Tibial artery (tissue), 4 donors: ENCODE measurements at places on chromosomes 4 and X.

DNA sequence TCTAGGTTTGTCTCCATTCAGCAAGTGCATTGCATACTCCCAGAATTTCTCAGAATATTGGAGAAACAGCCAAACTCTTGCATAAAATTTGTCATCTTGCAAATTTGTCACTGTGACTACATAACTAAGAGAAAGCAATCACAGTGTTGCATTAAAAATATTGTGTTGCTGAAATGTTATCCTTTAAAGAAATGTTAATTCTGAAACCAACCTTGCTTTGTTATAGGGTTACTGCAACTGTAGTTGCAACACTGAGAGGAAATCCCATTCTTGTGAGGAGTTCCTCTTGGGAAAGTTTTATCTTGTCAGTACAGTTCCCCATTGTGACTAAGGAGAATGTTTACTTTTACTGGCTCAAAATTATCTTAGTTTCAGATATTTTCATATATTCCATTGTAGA is 20.9 kb downstream of the CYBB start:
- H3K36me3 ChIP-seq = no peaks in the 10 kb centered on the region
- no peak overlapping the region for H3K4me3 ChIP-seq
- H3K4me1 ChIP-seq = no peaks in the 10 kb centered on the region
- H3K27me3 ChIP-seq = no peaks in the 10 kb centered on the region
- no peak for DNase-seq

- DNase-seq = no peak
- no peaks in the 10 kb centered on the region for H3K4me1 ChIP-seq
- H3K36me3 ChIP-seq = no peaks in the 10 kb centered on the region
- no peak overlapping the region for H3K4me3 ChIP-seq
These were observed 442.0 kb upstream of the ADGRL3 start for GRCh38 chr4:60757986-60758680.

- H3K27ac ChIP-seq = no peak overlapping the region
- H3K4me1 ChIP-seq = no peaks in the 10 kb centered on the region
- DNase-seq = no peak
- H3K36me3 ChIP-seq = no peaks in the 10 kb centered on the region
- H3K27me3 ChIP-seq = no peaks in the 10 kb centered on the region
These were observed 40.9 kb downstream of the KDM6A start for GRCh38 chrX:44913656-44914531.

GRCh38 chrX:130285069-130285620 is 16.4 kb upstream of the ZNF280C start:
- H3K27me3 ChIP-seq = no peaks in the 10 kb centered on the region
- no peak overlapping the region for H3K4me3 ChIP-seq
- H3K4me1 ChIP-seq = no peaks in the 10 kb centered on the region
- no peaks in the 10 kb centered on the region for H3K36me3 ChIP-seq

DNA sequence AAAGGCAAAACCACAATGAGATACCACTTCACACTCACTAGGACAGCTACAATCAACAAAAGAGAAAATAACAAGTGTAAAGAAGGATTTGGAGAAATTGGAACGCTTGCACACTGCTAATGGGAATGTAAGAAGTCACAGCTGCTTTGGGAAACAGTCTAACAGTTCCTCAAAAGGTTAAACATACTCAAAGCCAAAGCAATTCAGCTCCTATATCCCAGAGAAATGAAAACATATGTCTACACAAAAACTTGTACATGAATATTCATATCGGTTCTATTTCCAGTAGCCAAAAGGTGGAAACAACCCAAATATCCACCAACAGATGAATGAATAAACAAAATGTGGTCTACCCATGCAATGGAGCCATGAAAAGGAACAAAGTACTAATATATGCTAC is 64.0 kb downstream of the TEC start:
- H3K27ac ChIP-seq = no peak overlapping the region
- no peaks in the 10 kb centered on the region for H3K36me3 ChIP-seq
- no peaks in the 10 kb centered on the region for H3K4me1 ChIP-seq
- no peak overlapping the region for H3K4me3 ChIP-seq
- DNase-seq = no peak

GRCh38 chr4:2794486-2795299 is 1.8 kb downstream of the SH3BP2 start:
- no peaks in the 10 kb centered on the region for H3K4me1 ChIP-seq
- H3K27me3 ChIP-seq = no peaks in the 10 kb centered on the region
- peak; percentile 82 for DNase-seq
- no peaks in the 10 kb centered on the region for H3K36me3 ChIP-seq

GRCh38 chr4:41510179-41510578 is 27.8 kb upstream of the LIMCH1 start:
- no peak overlapping the region for H3K4me3 ChIP-seq
- H3K27ac ChIP-seq = no peak overlapping the region
- H3K27me3 ChIP-seq = no peaks in the 10 kb centered on the region

- no peak overlapping the region for H3K27ac ChIP-seq
- DNase-seq = no peak
- no peak overlapping the region for H3K4me3 ChIP-seq
- no peaks in the 10 kb centered on the region for H3K4me1 ChIP-seq
These were observed 189.9 kb upstream of the RBPJ start for GRCh38 chr4:26130841-26131432.

DNA sequence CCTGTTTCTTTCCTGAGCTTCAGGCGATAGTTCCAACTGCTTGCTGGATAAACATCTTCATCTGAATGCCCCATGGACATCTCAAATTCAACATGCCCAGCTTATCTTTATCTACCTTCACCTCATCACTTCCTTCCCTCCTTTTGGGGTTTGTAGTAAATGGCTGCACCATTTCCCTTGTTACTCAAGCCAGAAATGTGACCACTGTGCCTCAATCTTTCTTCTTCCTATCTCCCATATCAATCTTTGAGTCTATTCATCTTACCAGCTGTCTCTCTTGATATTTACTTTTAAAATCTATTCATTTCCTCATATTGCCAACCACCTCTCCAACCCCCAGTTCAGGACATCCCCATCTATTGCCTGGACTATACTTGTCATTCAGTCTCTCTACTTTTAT is 155.4 kb downstream of the PPA2 start:
- H3K4me1 ChIP-seq = no peaks in the 10 kb centered on the region
- no peak for DNase-seq
- H3K36me3 ChIP-seq = no peaks in the 10 kb centered on the region
- no peak overlapping the region for H3K27ac ChIP-seq
- H3K27me3 ChIP-seq = no peaks in the 10 kb centered on the region

GRCh38 chr4:132395561-132395960 is 753.5 kb upstream of the PCDH10 start:
- no peaks in the 10 kb centered on the region for H3K27me3 ChIP-seq
- no peak for DNase-seq
- H3K4me1 ChIP-seq = no peaks in the 10 kb centered on the region
- no peaks in the 10 kb centered on the region for H3K36me3 ChIP-seq
- no peak overlapping the region for H3K27ac ChIP-seq

DNA sequence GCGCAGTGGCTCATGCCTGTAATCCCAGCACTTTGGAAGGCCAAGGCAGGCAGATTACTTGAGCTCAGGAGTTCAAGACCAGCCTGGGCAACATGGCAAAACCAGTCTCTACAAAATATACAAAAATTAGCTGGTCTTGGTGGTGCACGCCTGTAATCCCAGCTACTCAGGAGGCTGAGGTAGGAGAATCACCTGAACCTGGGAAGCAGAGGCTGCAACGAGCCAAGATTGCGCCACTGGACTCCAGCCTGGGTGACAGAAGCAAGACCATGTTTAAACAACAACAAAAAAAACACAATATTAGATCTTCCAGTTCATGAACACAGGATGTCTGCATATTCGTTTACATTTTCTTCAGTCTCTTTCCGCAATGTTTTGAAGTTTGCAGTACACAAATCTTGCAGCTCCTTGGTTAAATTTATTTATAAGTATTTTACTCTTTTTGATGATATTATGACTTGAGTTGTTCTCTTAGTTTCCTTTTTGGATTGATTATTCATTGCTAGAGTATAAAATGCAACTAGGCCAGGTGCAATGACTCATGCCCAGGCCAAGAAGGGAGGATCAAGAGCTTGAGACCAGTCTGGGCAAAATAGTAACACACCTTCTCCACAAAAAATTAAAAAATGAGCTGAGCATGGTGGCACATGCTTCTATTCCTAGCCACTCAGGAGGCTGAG is 30.4 kb upstream of the ABCG2 start:
- H3K27me3 ChIP-seq = no peaks in the 10 kb centered on the region
- H3K4me1 ChIP-seq = no peaks in the 10 kb centered on the region
- H3K36me3 ChIP-seq = no peaks in the 10 kb centered on the region
- H3K4me3 ChIP-seq = no peak overlapping the region

- no peaks in the 10 kb centered on the region for H3K27me3 ChIP-seq
- H3K4me3 ChIP-seq = no peak overlapping the region
- no peaks in the 10 kb centered on the region for H3K36me3 ChIP-seq
- no peaks in the 10 kb centered on the region for H3K4me1 ChIP-seq
- no peak for DNase-seq
- H3K27ac ChIP-seq = no peak overlapping the region
These were observed 494.7 kb downstream of the TRAM1L1 start for GRCh38 chr4:116590648-116591047.

DNA sequence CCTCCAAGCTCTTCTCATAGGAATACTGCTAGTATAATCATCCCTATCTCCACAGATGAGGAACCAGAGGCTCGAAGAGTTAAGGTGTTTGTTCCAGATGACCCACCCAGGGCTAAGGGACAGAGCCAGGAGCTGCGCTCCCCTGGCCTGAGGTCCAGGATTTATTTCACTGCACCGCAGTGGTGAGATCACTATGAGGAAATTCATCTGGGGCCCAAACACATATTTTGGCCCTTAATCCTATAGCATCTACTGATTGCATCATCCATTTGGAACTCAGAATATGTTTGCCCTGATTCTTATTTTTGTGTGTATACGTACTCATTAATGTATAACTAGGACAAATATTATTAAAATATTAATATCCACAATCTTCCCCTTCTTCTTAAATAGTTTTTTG is 100.1 kb upstream of the RBPJ start:
- H3K4me3 ChIP-seq = no peak overlapping the region
- H3K27me3 ChIP-seq = no peaks in the 10 kb centered on the region
- H3K27ac ChIP-seq = no peak overlapping the region
- H3K4me1 ChIP-seq = no peaks in the 10 kb centered on the region
- no peaks in the 10 kb centered on the region for H3K36me3 ChIP-seq

GRCh38 chr4:38669208-38669607 is 5.2 kb downstream of the KLF3 start:
- no peaks in the 10 kb centered on the region for H3K36me3 ChIP-seq
- no peak overlapping the region for H3K4me3 ChIP-seq
- no peak for DNase-seq

DNA sequence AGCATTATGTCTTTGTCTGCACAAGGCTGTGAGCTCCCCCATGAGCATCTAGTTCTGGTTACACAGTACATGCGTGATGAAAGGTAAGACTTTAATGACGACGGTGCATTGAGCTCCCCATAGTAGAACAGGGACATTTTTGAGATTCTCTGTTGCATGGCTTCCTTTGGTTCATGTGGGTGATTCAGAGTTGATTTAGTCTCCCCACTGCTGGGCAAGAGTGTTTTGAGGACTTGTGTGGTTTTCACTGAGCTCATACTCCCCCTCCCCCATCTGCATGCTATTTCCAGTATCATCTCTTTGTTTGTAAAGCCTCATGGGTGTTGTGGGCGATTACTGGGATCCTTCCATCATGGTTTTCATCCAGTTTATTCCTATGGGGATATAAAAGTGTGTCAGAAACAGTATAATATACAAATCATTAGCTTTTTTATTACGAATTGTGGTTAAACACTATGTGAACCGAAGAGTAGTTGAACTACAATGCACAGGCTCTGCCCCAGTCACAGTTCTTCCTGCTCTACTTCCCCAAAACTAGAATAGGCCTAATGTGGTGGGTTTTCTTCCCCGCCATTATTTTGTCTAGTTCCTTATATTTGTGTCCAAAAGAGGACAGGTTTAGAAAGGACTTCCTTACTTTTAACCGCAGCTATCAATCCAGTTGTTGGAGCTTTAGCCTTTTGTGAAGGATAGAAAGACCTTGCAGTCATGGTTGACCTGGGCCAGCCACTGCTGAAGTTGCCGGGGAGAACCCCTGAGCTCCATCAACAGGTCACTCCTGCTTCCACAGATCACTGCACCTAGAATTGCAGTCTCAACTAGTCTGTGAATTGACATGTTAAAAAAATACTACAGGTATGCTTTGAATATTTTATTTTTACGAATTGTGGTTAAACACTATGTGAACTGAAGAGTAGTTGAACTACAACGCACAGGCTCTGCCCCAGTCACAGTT is 30.4 kb downstream of the KIT start:
- no peak overlapping the region for H3K4me3 ChIP-seq
- H3K27me3 ChIP-seq = no peaks in the 10 kb centered on the region
- no peak overlapping the region for H3K27ac ChIP-seq
- H3K4me1 ChIP-seq = no peaks in the 10 kb centered on the region

DNA sequence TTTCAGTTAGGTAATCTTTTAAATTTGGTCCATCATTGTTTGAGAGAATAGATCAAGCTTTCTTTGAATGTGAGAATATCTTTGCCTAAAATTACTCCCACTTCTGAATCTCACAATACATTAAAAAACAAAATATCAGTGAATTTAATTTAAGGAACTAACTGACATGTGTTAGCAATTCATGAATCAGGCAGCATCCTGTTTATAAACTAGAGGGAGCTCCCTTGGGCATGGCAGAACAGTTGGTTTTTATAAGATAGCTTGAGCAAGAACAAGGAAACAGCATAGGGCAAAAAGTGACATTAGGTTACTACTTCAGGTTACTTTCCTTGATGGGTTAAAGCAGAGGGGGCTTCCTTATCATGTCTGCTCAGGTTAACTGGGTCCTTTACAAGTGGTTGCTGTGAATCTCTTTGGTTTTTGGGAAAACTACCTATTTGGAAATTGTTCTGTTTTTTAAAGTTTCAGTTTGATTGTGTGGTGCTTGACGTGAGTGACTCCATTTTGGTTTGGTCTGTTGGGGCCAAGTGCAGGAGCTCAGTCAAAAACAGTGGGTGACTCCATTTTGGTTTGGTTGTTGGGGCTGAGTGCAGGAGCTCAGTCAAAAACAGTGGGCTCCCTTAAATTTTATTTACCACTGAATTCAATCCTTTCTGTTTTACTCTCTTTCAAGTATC is 68.0 kb downstream of the PPEF2 start:
- no peak overlapping the region for H3K4me3 ChIP-seq
- no peak for DNase-seq
- H3K27ac ChIP-seq = no peak overlapping the region
- no peaks in the 10 kb centered on the region for H3K36me3 ChIP-seq

- no peaks in the 10 kb centered on the region for H3K4me1 ChIP-seq
- H3K27ac ChIP-seq = no peak overlapping the region
- no peak for DNase-seq
- H3K36me3 ChIP-seq = peaks cover 58% of the 10 kb centered on the region
- no peak overlapping the region for H3K4me3 ChIP-seq
These were observed 57.4 kb downstream of the NSD2 start for GRCh38 chr4:1928356-1929239.

GRCh38 chrX:69145714-69146113 is 19.5 kb downstream of the PJA1 start:
- DNase-seq = no peak
- H3K4me1 ChIP-seq = no peaks in the 10 kb centered on the region
- no peaks in the 10 kb centered on the region for H3K36me3 ChIP-seq

DNA sequence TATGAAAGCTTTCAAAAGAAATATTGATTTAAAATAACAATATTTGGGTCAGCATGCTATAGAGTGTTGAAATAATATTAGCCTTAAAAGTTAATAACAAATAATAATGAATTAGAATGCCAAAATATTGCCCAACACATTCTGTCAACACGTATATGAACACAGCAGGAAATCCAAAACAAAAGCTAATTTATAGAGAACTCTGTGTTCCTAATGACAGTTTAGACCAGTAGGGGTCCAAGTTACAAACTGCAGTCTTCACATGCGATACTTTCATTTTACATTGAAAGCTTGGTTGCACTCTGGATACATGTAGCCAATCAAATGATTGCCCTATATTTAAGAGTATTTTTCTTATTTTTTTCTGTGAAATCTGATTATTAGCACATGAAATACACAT is 274.4 kb downstream of the DCTD start:
- no peak overlapping the region for H3K27ac ChIP-seq
- no peak for DNase-seq
